Kidney (tissue), 22 donors: ENCODE measurements at places on chromosomes 11 and 22.

- DNase-seq: peak; percentile 6
These were observed 67.7 kb downstream of the BCL2L13 start for GRCh38 chr22:17705951-17706900.

DNA sequence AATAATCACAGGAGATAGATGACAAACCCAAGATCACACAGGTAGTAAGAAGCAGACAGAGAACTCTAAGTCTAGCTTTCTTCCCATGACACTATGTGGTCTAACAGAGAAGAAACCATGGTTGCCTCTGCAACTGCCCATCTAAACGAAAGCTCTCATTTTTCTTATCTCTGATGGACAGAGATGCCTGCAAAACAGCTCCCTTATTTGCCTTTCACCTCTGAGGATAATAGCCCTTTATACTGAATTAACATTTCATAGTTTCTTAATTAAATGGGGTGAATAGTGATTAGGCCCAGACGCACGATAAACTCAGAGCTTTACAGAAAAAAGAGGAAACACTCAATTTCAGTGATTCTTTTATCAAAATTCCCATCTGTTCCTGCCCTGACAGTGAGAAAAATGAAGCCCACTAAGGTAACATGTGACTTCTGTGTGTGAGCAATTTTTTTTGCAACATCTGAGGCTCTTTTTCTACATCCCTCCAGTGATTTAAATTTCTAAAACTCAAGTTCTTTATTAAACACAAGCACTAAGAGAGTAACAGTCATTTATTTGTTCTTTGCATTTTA, 24.6 kb downstream of the OR2AG2 start:
- DNase-seq: no peak

DNA sequence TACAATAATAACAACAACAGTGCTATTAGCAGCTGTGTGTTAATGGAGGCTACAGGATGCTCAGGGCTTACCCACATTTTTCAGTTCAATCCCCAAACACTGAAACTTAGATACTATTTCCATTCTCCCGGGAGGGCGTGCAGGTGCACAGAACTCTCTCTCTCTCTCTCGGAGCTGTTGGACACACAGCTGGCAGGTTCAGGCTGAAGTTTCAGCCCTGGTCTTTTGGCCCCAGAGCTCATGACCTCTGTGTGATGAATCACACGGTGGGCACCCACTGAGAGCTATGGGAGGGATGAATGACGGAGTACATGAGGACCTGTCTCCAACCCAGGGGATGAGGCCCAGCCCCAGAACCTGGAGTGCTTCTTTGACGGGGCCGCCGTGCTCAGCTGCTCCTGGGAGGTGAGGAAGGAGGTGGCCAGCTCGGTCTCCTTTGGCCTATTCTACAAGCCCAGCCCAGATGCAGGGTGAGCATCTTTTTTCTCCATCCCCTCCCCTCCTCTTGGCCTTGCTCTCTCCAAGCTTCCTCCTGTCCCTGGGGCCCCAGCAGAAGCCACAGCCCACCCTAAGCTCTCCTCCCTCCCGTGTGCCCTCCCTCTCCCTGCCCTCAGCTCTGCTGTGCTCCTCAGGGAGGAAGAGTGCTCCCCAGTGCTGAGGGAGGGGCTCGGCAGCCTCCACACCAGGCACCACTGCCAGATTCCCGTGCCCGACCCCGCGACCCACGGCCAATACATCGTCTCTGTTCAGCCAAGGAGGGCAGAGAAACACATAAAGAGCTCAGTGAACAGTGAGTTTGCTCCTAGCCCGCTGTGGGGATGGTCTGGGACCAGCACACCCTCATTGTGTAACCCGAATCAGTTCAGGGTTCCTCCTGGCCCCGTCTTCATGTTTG, 16.9 kb downstream of the CSF2RB start:
- DNase-seq: no peak

GRCh38 chr11:128884703-128885338, 6.3 kb upstream of the KCNJ5 start:
- peak; percentile 86 for DNase-seq

- peak; percentile 67 for DNase-seq
These were observed 580.1 kb downstream of the BUD13 start for GRCh38 chr11:116192509-116193210.

GRCh38 chr11:11608783-11609232, 13.0 kb downstream of the GALNT18 start:
- no peak for DNase-seq

- no peak for DNase-seq
These were observed 56.7 kb downstream of the PPP6R2 start for GRCh38 chr22:50399751-50400331.

- DNase-seq: no peak
These were observed 34.1 kb downstream of the RSPH14 start for GRCh38 chr22:23107487-23108248.

DNA sequence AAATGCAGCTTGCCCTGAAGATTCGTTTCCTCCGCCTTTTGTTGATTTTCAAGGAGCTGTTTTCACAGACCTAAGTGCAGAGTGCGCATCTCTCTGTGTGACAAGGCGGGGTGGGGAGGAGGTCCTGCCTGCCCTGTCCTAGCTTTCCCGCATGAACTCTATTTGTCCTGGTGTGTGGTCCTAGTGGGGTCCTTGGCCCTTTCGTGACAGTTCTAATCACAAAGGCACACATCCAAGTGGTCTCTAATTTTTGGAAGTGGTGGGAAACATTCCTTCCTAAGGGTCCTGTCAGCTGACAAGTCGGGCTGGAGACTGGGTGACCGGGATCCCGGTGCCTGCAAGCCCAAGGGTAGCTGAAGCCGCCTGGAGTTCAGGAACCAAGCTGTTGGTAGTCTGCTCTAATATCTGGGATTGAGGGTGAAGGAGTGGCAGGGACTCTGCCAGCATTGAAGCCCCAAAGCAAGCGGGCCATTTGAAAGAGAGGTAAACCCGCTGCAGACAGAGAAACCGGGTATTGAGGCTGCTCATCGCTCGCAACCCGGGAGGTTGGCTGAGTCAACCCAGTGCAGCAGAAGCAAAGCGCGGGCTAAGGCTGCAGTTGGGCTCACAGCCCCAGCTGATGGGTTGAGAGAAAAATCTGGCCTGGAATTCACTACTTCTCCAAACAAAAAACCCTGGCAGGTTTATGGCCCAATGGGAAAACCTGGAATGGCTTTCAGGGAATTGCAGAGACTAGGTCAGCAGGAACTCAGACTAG, 28.1 kb upstream of the FBXO3 start:
- DNase-seq: peak; percentile 83

DNA sequence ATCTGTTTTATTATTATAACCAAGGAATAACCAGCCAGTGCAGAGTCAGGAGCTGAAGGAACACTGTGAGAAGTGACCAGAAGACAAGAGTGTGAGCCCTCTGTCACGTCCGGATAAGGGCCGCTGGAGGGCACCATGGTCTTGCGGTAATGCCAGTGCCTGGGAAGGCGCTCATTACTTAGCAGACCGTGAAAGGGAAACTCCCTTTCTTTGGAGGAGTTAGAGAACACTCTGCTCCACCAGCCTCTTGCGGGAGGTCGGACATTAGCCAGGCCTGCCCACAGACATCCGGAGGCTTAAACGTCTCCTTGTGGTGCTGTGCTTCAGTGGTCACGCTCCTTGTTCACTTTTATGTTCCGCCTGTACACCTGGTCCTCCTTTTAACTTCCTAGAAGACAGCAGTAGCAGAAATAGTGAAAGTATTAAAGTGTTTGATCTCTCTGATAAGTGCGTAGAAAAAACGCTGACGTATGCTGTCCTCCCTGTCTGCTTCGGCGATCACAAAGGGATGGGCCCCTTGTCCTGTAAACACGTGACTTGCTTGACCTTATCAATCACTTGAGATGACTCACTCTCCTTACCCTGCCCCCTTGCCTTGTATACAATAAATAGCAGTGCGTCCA, 120.6 kb upstream of the LMO1 start:
- DNase-seq: peak; percentile 86

- DNase-seq: no peak
These were observed 1.5 kb downstream of the PPFIA1 start for GRCh38 chr11:70272009-70272408.

DNA sequence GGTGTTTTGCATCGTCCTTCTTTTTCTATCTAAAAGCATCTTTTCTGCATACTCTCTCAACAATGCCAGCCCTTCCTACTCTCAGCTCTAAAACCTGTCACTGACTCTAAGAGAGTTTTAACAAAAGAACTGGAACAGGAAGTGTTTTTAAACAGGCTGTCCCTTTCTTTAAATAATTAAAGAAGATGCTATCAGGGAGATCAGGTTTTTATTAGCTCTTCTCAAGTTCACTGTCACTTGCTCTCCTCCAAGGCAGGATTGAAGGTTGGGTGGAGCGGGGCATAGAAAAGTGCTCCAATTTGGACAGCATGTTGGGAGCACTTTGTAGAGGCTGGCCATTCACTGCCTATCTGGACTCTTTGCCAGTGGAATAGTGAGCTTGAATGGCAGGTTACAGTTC, 56.4 kb upstream of the BARX2 start:
- no peak for DNase-seq

- DNase-seq: peak; percentile 35
These were observed 41.4 kb downstream of the MUC2 start for GRCh38 chr11:1116104-1116503.

- DNase-seq: no peak
These were observed 67.5 kb downstream of the C11orf58 start for GRCh38 chr11:16805938-16806337.

- DNase-seq: no peak
These were observed 315.3 kb downstream of the CADM1 start for GRCh38 chr11:115188898-115189278.

DNA sequence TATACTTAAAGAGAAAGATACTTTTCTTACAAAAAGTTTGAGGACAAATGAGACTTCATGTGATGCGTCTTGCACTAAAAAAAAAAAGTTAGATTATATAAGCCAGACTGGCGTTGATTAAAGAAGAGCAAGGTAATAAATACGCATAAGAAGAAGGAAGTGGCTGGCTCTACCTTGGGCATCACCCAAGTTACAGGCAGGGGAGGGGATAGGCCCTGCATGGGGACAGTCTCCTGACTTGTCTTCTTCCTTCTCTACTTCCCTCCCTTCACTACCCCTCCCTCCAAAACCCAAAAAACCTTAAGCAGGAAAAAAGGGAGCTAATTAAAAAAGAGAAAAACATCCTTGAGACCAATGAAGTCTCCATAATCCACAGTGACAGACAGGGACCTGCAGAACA, 22.3 kb upstream of the TMA7B start:
- DNase-seq: no peak

DNA sequence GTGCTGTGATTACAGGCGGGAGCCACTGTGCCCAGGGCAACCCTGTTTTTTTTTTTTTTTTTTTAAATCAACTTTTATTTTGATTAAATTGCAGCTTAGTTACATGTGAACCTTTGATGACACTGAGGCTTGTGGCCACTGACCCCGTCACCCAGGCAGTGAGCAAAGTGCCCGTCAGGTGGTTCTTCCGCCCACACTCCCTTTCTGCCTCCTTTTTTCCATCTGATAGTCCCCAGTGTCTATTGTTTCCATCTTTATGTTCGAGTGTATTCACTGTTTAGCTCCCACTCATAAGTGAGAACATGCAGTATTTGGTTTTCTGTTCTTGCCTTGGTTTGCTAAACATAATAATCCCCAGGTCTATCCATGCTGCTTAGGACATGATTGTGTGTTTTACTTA, 110.9 kb upstream of the GRK3 start:
- DNase-seq: no peak

- DNase-seq: no peak
These were observed 110.0 kb downstream of the TP53I11 start for GRCh38 chr11:44840521-44841251.

GRCh38 chr11:35335226-35335625, 84.1 kb downstream of the SLC1A2 start:
- no peak for DNase-seq

DNA sequence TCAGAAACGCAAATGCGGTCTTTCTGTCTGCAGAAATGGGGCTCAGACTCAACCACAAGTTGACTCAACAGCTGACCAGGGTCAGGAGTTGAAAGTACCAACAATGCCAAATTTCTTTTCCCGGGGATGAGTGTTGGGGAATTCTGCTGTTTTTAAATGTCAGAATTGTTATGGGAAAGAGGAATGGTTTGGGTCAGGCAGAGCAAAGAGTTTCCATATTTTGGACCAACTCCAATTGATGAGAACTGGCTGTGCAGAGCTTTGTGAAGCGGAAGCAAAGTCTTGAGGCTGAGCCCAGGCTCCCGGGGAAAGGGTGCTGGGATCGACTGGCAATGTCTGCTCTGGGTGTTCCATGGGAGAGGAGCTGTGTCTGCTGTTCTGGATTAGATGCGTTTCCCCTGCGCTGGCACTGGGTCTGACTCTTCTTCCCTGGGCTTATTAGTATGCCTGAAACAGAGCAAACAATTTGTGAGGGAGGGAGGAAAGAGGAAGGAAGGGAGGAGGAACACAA, 36.2 kb downstream of the TXN2 start:
- no peak for DNase-seq

DNA sequence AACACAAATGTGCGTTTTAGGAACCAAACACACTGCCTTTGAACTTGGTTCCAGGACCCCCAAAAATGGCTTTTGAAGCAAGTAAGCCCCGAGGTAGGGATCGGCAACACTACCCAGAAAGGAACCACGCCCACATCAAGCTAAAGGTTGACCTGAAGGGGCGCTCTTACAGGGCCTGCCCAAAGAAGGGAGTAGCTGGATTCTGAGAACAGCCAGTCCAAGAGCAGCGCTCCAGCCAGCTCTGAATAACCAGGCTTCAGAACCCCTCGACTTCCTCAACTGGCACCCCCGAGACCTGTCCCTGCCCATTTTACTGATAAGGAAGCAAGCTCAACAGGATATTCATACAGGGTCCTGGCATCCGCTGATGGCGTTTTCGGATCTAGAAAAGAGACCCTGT, 18.9 kb upstream of the MOB2 start:
- DNase-seq: no peak

DNA sequence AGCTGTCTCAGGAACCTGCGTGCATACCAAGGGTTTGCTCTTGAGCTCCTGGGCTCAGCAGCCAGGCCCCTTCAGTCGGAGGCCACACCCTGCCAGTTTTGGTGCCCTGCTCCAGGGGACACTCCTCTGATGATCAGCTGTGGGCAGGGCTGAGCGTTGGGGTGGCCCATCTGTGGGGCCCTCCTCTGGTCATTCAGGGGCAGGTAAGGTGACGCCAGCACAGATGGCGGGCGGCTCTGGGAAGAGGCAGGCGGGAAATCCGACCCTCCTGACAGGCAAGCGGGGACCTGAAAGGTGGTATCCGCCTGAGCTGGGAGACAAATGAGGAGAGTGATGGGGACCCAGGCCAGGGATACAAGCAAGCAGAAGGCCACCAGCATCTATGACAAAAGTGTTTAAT, 3.8 kb upstream of the MFNG start:
- no peak for DNase-seq

DNA sequence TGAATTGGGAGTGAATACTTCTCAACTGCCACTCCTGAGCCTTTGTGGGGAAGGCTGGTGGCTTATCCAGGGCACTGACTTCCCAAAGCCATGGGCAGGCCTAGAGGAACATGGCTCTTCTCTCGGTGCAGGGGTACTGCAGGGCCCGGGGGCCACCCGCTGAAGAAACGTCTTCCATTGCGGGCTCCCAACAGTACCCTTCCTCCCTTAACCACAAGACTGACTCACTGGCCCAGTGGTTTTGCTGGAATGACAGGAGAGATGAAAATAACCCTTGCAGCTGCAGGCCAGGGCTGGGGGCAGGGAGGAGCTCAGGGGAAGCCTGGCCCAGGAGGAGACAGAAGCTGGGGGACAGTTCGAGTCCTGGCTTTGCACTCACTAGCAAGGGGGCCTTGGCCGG, 13.5 kb downstream of the TXN2 start:
- no peak for DNase-seq
